ENCODE measurements at places on chromosomes 12 and 14.

DNA sequence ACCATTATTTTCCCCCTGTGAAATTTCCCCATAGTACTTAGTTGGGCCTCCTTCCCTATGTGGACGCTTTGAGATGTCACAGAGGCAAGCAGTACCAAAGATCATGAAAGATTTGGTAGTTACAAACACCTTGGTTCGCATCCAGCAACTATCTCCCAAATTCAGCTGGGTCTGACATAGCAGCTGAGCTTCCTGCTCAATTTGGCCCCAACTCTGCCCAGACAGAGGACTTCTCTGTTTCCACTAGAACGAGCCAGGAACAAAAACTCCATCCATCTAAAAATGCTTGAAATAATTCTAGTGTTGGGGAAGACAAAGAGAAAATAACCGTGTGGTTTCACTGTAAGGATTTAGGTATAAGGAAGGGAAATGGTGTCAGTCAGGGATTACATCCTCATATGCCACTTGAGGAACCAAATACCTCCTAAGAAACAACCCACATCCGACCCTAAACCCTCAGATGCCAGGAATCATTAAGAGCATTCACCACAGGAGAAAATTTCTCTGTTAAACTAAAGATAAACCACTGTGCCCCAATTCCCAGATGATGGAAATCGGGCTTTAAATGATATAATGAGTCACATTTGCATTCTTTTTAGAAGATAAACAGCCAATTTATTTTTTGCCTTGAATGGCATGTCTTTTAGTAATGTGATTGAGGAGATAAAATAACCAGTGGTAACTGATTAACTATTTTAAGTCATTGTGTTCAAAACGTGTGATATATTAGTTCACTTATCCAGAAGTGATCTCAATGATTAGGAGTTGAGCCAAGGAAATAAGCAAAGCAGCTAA lies 103.7 kb upstream of the IFNG-AS1 start:
- DNase-seq: no peak

- no peak for DNase-seq
These were observed 19.3 kb downstream of the NT5DC3 start for GRCh38 chr12:103821773-103822172.

GRCh38 chr12:57929092-57929830 lies 12.1 kb upstream of the ATP23 start:
- DNase-seq: no peak

DNA sequence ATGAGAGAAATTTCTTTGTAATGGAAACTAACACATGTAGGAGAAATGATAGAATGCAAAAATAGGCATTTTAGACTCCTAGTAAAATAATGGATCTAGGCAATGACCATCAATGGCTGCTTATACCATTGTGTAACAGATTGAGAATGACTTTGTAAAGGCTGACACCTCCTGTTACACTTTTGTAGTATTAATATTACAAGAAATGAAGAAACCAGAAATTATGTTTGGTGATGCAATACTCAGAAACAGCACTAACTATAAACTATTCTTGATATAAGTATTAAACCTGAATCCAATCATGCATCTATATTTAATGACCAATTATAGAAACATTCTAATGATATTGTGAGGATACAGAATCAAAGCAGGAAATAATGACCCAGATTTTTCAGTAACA lies 108.5 kb upstream of the CNTN1 start:
- no peak for DNase-seq

GRCh38 chr12:15152868-15153267 lies 68.3 kb downstream of the RERG start:
- DNase-seq: no peak

Measured in left hindlimb (tissue), 1 donor.